ENCODE measurements at places on chromosomes 6 and 20.

DNA sequence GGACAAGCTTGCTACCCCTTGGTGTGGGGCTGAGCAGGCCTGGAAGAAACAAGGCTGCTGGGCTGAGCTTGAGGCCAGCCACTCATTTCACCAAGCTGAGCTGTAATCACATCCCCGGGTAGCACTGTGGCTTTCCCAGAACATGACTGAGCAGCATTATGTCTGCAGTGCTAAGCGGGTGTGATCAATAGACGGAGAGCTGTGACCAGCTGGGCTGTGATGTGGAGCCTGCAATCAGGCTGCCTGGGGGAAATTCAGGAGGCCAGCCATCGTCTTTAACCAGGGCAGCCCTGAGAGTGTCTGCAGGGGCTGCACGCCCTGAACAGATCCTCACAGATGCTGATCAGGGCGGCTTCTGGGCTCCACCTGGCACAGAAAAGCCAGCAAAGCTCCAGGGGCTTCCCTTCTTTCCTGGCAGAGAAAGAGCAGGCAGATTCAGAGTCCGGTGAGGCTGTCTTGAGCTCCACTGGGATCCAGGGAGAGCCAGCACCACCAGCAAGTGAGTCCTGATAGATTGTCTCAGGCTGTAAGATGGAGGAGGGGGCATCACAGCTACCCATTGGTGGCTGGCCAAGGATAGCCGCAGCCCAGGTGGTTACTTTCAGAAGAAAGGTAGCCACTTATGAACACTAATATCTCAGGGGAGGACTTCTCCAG is 165.9 kb downstream of the NRN1 start:
- no peak for DNase-seq

DNA sequence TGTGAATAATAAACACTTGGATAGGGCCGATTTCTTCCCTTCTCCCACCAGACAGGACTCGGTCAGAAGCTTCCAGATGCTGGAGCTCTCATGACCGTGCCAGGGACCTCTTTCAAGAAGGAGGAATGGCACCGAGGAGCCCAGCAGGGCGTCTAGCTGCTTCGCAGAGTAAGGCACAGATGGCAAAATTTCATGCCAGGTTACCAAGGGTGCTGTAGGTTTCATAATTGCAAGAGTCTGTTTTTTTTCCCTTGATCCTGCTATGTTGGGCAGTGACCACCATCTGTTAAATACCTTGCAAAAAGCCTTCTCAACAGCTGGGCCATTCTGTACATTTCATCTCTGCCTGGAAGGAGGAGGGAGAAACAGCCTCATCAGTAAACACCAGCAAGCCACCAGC is 111.8 kb downstream of the EDN3 start:
- no peak for DNase-seq

DNA sequence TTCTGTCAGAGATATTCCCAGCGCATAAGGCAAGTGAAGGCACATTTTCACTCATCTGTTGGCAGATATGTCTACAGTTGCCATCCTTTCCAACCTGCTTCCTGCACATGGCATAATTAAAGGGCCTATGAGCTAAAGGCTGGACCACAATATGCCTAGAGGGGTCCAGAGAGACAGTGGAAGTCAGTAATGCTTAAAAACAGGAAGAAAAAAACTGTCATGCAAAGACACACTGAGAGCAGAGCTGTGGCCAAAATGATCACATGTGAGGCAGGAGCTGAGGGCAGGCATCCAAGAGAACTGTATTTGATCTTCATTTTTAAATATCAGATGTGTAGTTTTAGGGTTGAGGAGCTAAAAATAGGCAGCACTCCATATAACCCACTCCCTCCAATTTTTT is 125.0 kb upstream of the BACH2 start:
- no peak for DNase-seq

GRCh38 chr6:44269921-44270525 is at the start of gene TMEM151B:
TSS of gene TMEM151B (plus strand) at chr6:44270450. CDS start at chr6:44270743, 293 bp downstream.
- no peak for DNase-seq

DNA sequence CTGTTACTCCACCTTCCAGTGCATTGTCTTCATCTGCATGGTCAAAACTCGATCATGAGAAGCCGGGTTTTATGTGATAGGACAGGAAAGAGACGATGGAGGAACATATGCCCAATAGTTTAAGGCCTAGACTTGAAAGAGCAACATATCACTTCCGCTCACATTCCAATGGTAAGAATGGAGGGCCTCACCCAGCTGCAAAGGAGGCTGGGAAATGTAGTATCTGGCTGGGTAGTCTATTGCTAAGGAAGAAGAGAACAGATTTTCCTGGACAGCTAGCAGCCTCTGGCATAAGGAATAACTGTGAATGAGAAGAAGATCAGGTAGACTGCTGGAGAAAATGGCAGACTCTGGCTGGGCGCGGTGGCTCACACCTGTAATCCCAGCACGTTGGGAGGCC is 19.2 kb downstream of the FITM2 start:
- no peak for DNase-seq

DNA sequence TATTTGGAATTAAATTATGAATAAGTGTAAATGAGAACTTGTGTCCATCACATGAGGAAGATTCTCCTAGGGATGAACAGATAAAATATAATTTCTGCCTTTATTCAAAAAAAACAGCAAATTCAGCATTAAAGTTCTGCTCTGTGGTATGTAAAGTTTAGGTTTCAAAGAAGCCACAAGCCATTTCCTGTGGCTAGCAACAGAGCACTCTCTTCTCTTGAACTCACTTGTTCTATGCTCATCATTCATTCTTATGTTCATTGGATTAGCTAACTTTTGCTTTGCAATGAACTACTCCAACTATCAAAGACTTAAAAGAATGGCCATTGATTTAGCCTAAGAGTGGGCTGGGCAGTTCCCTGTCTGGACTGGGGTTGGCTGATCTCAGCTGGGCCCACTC is 20.8 kb upstream of the SNRPB2 start:
- no peak for DNase-seq

GRCh38 chr6:46510651-46511050 is 19.4 kb upstream of the RCAN2 start:
- no peak for DNase-seq

DNA sequence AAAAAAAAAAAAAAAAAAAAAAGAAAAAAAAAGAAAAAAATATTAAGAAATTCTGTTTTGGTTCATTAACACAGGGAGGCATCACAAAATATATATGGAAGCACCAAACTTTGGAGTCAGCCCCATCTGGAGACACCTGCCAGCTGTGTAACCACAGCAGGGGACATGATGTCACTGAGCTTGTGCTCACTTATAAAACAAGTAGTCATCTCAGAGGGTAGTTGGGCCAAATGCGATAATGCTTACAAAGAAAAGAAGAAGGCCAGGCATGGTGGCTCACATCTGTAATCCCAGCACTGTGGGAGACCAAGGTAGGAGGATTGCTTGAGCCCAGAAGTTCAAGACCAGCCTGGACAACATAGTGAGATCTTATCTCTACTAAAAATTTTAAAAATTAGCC is 1.1 kb upstream of the BNIP5 start:
- no peak for DNase-seq

GRCh38 chr20:6007094-6007528 is 46.7 kb downstream of the LRRN4 start:
- no peak for DNase-seq

GRCh38 chr20:48585061-48585870 is 242.5 kb downstream of the PREX1 start:
- DNase-seq = no peak

DNA sequence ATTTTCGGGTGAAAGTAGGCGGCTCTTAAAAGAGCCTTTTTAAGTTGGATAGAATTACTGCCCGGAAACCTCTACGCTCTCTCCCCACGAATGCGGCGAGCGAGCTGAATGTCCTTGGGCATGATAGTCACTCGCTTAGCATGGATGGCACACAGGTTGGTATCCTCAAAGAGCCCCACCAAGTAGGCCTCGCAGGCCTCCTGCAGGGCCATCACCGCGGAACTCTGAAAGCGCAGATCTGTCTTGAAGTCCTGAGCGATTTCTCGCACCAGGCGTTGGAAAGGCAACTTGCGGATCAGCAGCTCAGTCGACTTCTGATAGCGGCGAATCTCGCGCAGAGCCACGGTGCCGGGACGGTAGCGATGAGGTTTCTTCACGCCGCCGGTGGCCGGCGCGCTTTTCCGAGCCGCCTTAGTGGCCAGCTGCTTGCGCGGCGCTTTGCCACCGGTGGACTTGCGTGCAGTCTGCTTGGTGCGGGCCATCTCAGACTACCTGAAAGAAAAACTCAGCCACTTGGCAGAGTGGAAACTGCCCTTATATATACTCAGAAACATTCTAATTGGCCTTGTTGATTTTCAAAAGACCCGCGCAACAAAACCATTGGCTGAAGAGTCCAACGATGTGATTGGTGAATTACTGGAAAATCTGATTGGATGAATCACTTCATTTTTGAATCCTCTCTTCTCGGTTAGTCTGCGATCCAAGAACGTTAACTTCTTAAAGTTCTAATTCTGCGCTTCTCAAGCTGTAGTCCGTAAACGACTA is 93.9 kb upstream of the BTN3A2 start:
- DNase-seq = peak; percentile 89

GRCh38 chr20:478010-478948 is 15.9 kb upstream of the TBC1D20 start:
- DNase-seq = peak; percentile 15

DNA sequence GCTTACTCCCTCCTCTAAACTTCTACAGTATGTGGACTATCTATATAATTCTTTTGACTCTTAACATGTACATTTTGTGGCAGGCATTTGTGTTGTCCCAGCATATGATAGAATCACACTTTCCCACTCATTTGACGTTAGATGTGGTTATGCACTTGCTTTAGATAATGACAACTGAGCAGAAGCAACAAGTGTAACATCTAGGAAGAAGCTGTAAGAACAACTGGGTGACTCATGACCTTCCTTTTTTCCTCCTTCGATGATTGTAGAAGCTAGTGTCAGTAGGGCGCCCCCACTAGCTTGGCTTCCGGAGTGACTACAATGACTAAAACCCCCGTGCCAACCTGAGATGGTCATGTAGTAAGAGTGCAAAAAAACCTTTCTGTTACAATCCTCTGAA is 74.6 kb upstream of the CEP85L start:
- no peak for DNase-seq

- DNase-seq = no peak
Measured at GRCh38 chr20:4554346-4554745, 167.4 kb upstream of the PRND start.

GRCh38 chr6:41850861-41851260 is 44.3 kb downstream of the USP49 start:
- DNase-seq = no peak

DNA sequence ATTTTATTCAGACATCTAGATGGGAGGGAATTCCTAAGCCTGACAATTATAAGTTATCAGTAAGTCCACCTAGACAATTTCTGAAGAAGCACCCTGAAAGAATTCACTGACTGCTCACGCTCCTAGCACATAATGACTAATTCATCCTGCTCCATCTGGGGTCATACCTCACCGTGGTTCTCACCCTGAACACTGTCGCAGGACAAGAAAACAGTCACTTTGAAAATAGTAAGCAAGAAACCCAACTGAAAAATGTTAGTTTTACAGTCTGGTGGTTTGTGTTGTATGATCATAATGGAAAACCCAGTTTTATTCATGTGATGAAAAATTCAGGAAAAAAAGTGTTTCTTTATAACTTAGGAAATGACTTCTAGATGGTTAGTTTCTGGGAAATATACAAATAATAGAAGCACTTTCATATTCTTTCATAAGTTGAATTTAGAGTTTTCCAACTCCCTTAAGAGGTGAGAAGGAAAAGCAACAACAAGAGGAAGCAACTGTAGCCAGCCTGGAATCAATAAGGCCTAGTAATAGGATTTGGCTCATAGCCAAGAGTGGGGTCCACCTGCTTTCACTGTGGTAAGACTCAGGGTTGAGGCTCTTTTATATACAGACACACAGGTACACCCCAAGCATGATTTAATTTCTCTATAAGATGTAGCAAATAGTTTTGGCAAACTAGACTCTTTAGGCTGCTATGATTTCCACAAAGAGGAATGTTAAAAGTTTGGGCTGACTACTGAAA is 94.1 kb downstream of the HIVEP2 start:
- DNase-seq = peak; percentile 58

GRCh38 chr20:60058879-60059278 is 100.7 kb downstream of the CDH26 start:
- no peak for DNase-seq
